ENCODE measurements at places on chromosomes 1 and 21.

DNA sequence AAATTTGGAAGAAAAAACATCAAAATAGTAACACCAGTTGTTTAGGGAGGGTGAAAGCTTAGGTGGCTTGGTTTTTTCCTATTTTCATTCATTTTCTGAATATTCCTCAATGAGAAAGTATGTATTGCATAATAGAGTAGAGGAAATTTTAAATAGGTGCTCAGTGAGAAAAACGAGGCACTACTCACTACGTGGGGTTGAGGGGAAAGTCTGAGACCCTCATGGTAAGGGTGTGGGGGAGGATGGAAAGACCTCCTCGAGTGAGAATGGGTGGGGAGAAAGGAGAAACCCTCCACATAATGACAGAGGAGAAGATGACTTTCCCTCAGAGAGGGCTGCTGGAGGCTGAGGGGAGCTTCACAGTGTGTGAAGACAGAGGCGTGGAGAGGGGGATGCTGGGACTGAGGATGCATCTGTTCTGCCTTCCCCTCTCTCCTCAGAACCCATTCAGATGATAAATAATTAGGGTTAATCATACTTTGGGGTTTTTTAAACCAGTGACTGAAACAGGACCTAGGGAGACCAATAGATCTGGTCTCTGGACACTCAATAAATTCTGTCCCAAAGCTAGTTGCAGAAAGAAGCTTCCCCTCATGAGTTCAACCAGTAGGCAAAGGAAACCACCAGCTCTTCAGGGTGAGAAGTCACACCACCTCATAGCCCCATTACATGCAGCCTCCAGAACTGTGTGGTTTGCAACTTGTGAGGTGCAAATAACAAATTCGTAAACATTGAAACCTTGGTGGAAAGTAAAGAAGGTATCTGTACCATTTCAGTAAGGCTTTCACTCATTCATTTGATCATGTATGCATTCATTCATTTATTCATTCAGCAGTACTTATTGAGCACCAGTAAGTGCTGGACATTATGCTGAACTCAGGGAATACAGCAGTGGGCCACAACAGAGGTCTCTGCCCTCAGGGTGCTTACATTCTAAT lies 17.1 kb downstream of the SLAMF7 start:
- no peak for DNase-seq

DNA sequence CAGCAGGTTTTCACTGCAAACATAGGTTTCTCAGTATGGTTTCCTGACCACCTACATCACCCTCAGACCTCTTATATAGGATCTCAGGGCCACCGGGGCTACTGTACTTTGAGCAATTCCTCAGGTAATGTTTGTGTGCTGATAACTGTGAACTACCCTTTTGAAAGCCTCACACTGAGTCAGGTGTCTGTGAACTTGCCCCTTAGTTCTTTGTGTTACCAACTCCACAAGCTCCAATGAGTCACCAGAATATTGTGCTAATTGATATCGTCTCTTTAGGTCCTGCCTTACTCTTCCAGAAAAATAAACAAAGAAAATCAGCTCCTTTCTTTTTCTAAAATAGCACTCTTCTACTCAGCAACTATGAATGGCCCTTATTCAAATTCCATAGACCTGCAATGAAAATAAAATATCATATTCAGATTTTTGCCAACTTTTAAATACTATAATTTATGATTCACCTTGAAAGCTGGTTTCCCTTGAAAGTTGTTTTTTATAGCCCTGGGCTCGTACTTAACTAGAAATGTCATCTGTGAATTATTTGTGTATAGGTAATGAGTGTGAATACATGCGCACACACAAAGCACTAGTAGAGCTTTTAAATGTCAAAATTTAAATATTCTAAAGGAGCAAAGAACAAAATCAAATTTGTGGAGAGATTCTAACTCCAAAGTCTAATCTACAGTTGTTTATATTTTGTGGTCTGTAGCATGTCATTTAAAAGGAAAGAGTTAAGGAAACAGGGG lies 88.1 kb upstream of the WARS2 start:
- DNase-seq: no peak

DNA sequence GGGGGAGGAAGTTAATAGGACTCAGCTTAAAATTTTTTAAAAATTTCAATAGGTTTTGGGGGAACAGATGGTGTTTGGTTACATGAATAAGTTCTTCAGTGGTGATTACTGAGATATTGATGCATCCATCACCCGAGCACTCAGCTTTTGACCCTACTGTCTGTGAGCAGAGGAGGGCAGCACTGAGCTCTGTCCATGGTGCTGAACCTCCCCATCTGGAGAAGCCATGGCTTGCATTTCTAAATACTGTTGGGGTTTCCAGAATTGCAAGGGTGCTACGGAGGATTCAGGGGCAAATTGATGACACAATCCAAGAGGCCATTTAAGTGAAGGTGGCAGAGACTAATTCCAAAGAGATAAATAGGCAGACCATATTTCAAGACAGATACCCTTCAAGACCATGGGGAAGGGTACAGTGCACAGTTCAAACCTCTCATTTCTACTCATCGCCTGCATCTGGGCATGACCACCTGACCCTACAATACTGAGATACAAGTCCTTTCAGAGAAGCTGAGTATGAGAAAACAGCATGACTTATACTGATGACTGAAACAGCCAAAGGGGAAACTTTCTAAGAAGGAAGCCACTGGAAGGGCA lies 17.2 kb downstream of the SYT2 start:
- DNase-seq: no peak

GRCh38 chr1:55049914-55050278 lies 10.5 kb downstream of the PCSK9 start:
- no peak for DNase-seq

- DNase-seq: no peak
Observed at GRCh38 chr21:33359446-33359845, 34.7 kb downstream of the IFNAR1 start.

DNA sequence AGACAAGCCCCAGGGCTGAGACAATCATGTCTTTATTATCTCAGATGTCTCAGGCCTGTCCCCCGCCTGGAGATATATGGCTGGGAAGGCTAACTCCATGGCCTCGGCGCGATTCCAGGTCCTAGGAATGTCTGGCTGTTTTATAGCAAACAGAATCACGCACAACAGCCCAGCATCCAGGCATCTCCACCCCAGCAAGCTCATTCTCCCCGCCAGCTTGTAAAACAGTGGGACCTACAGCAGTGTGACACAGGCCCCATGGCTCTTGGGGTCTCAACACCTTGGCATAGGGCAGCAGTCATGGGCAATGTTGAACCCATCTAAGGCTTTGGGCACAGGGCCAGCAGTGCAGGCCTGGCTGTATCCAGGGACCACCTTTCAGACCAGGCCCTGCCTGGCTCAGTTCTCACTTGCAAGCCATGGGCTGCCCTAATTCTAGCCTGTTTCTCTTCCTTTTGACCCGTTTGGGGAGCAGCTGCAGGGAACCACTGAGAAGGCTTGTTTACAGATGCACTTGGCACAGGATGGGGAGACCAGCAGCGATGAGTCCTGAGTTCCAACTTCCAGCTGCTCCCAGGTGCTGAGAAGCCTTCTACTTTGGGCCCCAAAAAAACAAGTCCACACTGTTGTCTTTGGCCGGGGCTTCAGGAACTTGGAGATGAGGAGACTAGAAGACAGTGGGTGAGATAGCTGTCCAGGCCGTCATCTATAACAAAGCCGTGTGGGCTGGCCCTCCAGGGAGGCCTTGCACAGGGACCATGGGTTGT lies 34.4 kb downstream of the WNT4 start:
- no peak for DNase-seq

- DNase-seq: no peak
Observed at GRCh38 chr1:206672844-206673758, 11.6 kb upstream of the MAPKAPK2 start.

DNA sequence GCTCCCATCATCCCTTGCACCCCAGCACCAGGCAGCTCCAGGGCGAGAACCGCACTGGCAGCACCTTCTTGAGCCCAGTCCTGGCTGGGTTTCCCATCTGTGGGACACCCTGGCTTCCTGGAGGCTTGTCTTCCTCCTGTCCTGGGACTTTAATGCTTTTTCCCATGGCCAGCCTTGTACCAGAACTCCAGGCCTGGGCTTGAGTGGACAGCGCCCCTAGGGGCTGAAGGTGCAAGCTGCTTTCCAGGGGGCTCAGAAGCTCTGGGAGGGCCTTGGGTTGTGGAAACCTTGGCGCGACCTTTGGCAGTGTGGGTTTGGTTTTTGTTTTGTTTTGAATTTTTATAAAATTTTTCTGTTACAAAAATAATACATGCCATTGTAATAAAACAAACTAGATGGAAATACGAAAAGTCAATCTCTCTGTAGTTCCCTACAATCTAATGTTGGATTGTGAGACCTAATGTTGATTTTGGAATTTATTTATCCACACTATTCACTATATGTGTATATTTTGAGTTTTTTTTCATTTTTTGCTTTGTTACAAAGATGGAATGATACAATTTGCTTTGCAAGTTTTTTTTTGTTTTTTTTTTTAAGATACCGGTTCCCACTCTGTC lies 33.8 kb upstream of the RPL11 start:
- DNase-seq: no peak

DNA sequence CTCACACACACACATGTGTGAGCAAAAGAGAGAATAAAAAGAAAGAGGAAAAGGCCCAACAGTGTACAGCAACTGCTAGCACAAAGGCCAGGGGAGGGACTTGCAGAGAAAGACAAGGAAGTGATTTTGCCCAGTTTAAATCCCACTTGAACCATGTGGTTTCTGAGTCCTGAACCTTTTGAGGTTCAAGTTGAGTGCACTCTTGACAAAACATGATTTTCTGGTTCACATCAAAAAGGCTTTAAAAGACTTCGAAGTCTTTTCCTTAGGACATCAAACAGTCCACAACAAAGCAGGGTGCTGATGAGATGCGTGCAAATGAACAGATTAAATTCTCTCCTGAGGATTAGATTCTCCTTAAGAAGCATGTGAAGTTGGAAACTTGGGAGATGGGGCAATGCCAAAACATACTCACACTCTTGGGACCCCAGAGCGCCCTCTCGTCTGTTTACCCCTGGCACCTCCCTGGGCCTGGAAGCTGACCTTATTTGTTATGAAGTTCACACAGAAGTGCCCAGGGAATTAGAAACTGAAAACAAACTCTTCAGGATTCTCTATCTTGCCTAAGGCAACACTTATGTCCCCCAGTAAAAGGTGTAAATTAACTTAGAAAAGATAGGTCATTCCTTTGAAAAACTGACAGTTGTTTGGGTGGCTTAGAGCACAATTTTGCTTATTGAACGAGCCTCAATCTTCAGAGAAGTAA lies 31.5 kb downstream of the RNF220 start:
- peak; percentile 95 for DNase-seq

GRCh38 chr1:232629250-232630046 lies 485 bp downstream of the SIPA1L2 start:
- peak; percentile 50 for DNase-seq

GRCh38 chr1:173161510-173162221 lies 45.5 kb downstream of the TNFSF4 start:
- DNase-seq: no peak

- DNase-seq: no peak
Observed at GRCh38 chr21:34282223-34282622, 81.6 kb upstream of the KCNE2 start.

DNA sequence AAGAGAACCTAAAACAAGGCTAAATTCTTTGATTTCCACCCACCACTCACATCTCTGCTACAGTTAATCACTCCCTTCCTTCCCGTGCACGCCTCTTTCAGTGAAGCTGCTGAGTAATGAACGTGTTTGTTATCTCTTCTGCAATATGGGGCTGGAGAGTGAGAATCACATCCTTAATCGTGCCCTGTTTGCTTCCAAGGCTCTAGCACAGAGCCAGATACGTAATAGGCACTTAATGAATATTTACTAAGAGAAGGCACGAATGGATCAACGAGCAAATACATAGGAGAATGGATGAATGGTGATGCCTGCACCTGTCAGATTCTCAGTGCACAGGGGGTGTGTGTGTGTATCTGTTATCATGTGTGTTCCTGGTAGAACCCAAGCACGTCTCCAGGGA lies 22.1 kb upstream of the FAM43B start:
- no peak for DNase-seq

DNA sequence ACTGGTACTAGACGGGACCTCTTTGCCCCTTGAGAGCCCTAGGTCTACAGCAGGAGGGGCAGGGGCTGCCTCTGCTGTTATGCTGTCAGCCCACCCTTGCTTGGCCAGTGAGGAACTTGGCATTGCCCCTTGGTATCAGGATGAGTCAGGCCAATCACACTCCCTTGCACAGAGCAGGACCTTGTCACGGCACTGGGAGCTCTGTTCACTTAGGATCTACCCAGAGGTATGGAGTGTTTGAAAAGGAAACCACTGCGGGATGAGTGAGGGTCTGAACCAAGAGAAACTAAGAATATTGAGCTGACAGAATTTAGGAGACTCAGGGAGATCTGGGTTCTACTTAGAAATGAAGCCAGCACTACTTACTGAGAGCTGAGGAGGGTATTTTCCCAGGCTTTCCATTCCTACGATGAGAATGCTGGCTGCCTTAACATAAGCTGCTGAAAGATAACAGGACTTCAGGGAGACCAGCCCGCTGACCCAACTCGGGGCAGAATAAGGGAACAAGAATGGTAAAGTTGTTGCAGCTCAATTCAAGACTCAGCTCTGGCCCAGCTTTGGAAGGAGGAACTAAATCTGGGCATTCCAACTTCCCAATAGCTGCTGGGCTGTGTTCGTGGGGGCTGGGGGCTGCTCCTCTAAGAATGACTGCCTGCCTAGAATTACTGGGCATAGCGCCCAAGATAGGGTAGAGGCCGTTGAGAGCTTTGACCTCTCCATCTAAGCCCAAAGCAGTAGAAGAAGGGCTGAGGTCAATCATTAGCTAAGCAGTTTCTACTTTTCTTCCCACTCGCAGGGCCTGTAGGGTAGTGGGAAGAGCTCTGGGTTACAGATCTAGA lies 1.5 kb downstream of the FABP3 start:
- no peak for DNase-seq

GRCh38 chr1:87424541-87424940 lies 95.9 kb downstream of the LMO4 start:
- no peak for DNase-seq

- no peak for DNase-seq
Observed at GRCh38 chr1:113660088-113660487, 99.2 kb downstream of the PHTF1 start.

DNA sequence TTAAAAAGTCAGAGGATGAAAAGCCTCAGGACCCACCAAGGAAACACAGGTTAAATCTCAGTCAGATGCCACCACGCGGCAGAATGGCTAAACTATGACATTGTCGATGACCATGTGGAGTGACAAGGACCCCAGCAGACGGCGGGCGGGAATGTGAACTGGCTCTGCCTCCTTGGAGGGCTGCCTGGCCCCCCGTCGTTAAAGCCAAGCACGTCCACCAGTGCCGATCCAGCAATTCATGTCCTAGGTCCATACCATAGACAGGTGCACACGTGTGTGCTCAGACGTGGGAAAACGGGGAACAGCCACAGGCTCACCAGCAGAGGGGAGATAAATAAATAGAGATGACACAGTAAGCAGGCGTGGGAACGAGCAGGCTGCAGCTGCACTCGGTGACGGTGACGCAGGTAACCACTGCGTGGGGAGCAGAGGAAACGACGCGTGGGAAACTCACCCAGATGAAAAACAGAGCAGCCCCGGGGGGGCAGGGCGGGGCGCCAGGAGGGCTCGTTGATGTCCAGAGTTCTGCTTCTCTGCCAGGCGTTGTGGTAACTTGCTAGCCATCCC lies 28.3 kb upstream of the PCBP3 start:
- DNase-seq: no peak
